ENCODE measurements at places on chromosomes 7 and 10.

DNA sequence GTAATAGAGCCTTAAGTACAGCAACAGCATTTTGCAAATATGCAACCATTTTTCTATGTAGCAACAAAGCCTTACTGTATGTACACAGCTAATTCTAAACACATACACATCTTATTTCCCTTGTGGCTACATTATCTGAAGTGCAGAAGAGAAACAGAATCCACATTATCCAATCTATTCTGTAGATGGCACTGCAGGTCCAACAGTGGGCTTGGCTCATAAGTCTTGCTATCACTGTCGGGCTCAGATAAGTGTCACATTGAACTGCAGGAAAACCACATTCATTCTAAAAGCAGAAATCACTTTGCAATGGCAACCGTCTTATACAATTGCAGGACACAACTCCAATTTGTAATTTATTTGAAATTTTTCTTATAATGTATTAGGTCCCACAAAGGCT lies 109.8 kb upstream of the NOBOX start:
- DNase-seq: no peak

- no peak for DNase-seq
Observed at GRCh38 chr7:3238525-3239210, 62.4 kb upstream of the SDK1 start.

GRCh38 chr7:29143751-29144150 lies 2.6 kb downstream of the CPVL start:
- DNase-seq: no peak

DNA sequence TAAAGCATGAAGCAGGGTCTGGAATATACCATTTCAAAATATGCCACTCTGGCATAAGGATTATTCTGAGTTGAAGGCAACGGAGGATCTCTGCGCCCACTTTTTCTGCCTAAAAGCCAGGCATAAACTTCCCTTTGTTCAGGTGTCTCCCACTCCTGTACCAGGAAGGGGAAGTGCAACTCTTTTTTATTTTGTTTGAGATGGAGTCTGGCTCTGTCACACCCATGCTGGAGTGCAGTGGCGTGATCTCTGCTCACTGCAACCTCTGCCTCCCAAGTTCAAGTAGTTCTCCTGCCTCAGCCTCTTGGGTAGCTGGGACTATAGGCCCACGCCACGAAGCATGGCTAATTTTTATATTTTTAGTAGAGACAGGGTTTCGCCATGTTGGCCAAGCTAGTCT lies 18.2 kb downstream of the SVIL start:
- no peak for DNase-seq

DNA sequence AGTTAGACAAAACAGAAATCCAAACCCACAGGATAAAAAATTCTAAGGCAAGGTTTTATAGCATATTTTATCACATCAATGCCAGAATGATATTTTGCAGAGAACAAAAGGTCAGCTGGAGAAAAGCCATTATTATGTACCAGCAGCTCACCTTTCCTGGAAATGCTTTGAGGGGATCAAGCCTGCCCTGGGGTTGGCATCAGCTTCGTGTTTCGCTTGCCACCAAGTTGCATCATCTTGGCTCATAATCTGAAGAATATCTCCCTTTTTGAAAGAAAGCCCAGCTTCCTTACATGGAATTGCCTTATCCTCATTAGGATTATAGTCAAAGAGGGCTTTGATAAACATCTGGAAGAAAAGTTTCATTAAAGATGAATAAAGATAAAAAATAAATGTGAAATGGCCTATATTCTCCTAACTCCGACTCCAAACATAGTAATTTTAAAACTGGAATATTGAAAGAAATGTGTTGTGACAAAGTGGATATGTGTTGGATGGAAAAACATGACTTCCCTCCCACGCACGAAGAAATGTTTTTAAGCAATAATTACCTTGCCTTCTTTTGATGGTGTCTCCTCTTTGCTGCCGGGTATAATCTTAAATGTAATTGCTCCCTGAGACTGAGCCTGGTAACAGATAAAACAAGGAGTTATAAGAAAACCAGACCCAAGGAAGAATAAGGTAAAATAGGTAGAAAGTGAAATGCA lies 121.3 kb upstream of the ODAD2 start:
- no peak for DNase-seq

GRCh38 chr10:74808501-74808900 lies 17.9 kb upstream of the KAT6B start:
- no peak for DNase-seq

GRCh38 chr10:49408519-49409306 lies 12.8 kb upstream of the DRGX start:
- DNase-seq: no peak

- DNase-seq: no peak
Observed at GRCh38 chr7:26378016-26378415, 86.4 kb downstream of the SNX10 start.

- no peak for DNase-seq
Observed at GRCh38 chr10:51001587-51001986, 72.7 kb upstream of the PRKG1 start.

Measured in astrocyte of the cerebellum (primary cell).